ENCODE measurements at places on chromosomes 3 and 15.
A peak's percentile ranks its signal among the peaks of the same experiment; 100 is the strongest.

DNA sequence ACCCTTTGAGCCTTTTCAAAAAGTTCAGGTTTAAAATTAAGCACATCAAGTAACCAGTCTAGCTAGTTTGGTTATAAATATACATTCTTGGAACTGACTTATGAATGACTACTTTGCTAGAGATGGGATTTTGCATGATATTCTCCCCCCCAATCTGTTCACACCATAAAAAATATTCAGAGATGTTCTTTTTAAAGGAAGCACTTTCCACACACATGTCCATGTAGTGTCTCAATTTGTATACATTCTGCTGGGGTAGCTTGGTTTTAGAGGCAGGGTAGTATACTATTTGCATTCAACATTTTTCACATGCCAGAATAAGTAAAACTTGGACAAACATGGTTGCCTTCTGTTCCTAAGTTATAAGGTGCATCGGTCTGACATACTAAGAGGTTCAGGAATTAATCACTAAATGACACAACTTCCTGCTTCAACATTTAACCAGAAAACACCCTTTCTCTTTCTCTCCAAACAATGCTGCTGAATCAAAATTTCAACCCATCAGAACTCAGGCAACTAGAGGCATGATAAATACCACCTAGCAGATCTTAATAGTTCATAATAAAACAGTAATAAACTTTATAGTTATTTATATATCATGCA is 57.0 kb downstream of the SUMF1 start:
- no peak for DNase-seq

- DNase-seq: no peak
Observed at GRCh38 chr3:95711789-95712188, 1102.6 kb upstream of the EPHA6 start.

GRCh38 chr3:156728267-156728985 is 54.0 kb downstream of the TIPARP start:
- DNase-seq: no peak

GRCh38 chr3:114451051-114451451 is 157.2 kb downstream of the TIGIT start:
- DNase-seq: no peak

- DNase-seq: no peak
Observed at GRCh38 chr3:183255348-183255730, 2.3 kb downstream of the B3GNT5 start.

DNA sequence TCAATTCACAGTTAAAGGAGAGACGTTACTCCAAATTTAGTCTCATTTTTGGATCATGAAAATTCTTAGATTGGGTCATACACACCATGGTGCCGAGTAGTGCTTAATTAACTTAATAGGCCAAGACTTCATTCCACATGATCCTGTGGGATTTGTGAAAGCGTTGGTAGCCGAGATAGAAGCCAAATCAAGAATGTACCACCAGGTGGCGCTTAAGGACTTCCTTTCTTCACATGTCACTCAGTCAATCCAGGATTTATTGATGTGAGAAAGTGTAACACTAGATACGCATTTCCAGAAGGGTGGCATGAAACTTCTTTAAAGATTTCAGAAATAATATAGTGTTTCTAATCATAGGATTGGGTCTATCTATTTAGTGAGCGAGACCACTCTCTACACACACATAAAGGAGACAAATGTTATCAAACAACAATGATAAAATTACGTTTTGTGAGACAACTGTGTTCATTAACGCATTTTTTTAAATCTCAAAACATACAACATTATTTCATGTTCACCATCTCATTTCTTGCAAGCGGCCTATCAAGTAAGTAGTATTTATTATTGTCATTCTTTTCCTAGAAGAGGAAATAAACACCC is 436.1 kb downstream of the CHL1 start:
- peak; percentile 72 for DNase-seq
